ENCODE measurements at places on chromosomes 11 and 22.

- no peak for DNase-seq
Measured at GRCh38 chr11:9120664-9121468, 29.5 kb upstream of the SCUBE2 start.

DNA sequence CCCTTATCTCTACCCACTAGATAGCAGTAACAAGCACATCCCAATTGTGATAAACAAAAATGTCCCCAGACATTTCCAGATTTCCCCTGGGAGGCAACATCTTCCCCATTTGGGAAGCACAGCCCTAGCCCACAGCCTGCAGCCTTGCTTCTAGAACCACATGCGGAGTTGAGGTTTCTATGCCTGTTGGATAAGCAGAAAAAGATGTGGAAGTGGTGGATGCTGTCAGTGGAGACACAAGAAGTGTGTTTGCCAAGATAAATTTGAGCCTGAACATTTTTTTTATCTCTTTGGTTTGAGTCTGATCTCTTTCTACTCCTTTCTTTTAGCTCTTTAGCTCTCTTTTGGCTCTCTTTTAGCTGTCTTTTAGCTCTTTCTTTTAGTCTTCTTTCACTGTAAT, 884.5 kb downstream of the NTM start:
- DNase-seq: no peak

GRCh38 chr11:122599434-122599833, 56.1 kb upstream of the UBASH3B start:
- no peak for DNase-seq

DNA sequence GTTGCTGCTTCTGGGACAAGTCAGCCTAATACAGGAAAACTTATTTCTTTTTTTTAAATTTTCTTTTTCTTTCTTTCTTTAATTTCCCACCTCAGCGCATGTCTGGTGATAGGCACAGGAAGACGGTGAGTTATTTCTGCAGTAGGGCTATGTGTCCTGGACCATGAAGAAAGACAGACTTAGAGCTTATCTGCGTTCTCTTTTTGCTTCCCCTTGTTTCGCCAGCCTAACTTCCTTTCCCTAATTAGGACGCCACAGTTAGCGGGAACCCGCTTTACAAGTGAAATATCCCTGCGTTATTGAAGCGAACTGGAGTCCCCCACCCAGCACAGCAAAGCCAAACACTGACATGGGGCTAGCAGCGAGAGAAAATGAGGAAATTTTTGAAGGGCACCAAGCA, 8.6 kb downstream of the OR6M1 start:
- no peak for DNase-seq

GRCh38 chr11:100294748-100295147, 392.3 kb upstream of the ARHGAP42 start:
- no peak for DNase-seq

DNA sequence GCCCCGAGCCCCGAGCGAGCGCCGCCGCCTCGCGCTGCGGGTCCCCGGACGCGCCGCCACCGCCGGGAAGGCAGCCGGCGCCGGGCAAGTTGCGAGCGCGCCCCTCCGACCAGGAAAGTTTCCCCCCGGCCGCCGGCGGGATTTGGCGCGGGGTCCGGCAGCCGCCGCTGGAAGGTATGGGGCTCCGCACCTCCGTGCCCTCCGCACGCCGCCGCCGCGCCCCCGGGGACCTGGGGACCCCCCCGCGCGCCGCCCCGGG, 281 bp downstream of the TSPAN18 start:
- DNase-seq: no peak

GRCh38 chr22:19622061-19622441, 92.3 kb upstream of the SEPTIN5 start:
- DNase-seq: no peak

- DNase-seq: no peak
Measured at GRCh38 chr22:28915969-28916368, 32.6 kb downstream of the ZNRF3 start.

- no peak for DNase-seq
Measured at GRCh38 chr11:9899676-9900075, 235.8 kb downstream of the SWAP70 start.

GRCh38 chr11:94128746-94129511, at the start of gene PANX1:
Gene PANX1, plus strand, starts transcription at chr11:94128841. Its CDS starts 472 bp downstream, at chr11:94129313.
- DNase-seq: peak; percentile 82

DNA sequence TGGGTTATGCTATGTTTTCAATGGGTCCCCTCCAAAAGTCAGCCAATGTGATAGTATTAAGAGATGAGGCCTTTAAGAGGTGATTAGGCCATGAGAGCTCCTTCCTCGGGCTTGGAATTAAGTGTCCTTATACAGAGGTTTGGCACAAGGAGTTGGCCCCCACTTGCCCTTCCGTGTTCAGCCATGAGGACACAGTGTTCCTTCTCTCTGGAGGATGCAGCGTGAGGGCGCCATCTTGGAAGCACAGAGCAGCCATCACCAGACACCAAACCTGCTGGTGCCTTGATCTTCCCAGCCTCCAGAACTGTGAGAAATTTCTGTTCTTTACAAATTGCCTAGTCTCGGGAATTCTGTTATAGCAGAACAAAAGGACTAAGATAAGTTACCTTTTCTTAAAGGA, 26.9 kb downstream of the POU2AF3 start:
- no peak for DNase-seq

- no peak for DNase-seq
Measured at GRCh38 chr11:13269775-13270174, 7.8 kb upstream of the BMAL1 start.

- DNase-seq: peak; percentile 47
Measured at GRCh38 chr22:26646158-26646557, 11.2 kb upstream of the MIAT start.

DNA sequence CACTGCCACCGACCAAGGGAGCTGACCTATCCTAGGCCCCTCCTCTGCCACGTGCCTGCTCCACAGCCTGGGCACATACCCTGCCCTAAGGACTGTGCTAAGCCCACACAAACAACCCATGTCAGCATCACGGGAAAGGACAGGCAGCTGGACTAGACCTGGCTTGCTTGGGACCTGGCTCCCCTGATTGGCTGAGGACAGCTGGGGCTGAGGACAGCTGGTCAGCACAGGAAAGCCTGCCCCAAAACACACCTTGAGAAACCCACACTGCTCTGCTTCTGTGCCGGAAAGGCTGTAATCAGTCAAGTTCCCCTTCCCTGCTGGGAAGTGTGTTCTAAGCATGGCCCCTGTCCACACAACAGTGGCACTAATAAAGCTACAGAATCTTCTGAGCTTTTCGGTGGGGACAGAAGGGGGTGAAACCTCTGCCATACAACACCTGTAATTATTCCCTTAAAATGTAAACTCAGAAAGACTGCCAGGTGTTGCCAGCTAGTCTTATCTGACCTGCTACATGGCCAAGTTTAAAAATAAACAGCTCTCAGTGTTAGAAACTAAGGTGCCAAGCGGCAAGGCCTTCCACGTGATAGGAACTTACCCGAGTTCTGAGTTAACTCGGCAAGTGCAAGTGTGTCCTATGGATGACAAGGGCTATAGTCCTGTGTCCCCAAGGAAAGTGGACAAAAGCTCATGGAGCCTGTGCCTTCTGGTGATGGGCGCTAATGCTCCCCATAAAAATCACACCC, 35.7 kb upstream of the ARFGAP3 start:
- no peak for DNase-seq

DNA sequence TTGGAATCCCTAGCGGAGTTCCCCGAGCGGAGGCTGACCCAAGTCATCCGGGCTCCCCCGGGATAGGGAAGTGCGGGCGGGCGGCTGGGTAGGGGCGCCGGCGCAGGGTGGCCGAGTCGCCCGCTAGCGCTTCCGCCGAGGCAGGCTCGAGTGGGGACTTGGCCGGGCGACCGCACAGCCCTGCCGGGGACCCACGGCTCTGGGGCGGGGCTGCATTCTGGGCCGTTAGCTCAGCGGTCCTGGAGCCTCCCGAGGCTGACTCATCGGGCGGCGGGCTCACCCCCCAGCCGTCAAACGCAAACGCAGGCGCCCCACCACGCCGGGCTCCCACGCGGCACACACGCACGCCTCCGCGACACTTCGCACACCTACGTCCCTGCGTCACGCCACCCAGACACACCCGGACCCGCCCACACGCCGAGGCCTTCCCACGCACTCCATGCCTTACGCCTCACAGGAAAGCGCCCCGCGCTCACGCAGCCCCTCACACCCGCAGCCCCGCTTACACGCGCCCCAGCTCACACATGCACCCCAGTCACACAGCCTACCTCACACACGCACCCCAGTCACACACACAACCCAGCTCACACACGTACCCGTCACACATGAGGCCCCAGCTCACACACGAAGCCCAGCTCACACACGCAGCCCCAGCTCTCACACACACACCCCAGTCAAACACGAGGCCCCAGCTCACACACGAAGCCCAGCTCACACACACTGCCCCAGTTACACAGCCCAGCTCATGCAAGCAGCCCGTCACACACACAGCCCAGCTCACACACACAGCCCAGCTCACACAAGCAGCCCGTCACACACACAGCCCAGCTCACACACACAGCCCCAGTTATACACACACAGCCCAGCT, 1.2 kb downstream of the PHLDB1 start:
- peak; percentile 74 for DNase-seq

GRCh38 chr11:84799112-84799511, 828.0 kb downstream of the DLG2 start:
- DNase-seq: no peak

DNA sequence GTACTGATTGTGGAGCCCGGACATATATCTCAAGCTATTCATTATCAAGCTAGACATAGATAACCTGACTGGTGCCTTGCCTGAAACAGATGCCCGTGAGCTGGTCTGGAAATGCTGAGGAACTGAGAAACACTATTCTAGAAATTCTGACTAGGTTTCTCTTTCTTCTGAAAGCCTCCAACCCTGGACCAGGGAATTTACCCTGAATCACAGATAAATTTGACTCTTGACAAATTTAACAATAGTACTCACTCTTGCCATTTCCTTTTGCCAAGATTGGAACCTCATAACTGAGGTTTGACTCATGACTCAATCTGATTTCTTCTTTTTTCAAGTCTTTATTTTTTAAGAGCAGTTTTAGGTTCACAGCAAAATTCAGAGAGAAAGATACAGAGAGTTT, 189.6 kb upstream of the SYN3 start:
- DNase-seq: no peak

GRCh38 chr11:71115770-71116692, 136.3 kb downstream of the SHANK2 start:
- DNase-seq: no peak

DNA sequence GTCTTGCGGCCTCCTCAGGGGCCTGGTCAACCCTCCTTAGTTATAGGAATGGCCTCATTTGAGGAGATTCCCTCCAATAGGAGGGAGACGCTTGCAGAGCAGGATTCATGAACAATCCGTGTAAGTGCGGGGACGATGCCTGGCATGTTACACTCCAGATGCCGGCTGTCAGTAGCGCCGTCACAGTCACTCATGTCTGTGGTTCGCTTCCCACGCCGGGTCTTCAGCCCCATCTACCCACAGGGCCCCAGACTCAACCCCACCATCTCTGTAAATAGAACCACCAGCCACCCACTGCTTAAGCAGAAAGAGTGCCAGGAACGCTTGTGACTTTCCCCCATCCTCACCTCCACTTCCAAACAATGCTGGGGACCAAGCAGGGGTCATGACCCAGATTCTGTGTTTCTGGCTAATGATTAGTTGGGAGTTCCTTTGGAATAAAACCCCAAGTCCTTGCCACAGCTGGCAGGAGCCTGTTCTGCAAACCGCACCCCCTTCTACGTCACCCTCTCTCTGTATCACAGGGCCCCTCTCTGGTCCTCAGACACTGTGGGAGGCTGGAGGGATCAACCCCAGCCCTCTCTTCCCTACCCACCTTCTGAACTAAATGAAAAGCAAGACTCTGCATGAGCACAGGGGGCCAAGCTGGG, 38.8 kb upstream of the TOLLIP start:
- no peak for DNase-seq

GRCh38 chr11:32033067-32033466, 57.8 kb upstream of the RCN1 start:
- peak; percentile 26 for DNase-seq

DNA sequence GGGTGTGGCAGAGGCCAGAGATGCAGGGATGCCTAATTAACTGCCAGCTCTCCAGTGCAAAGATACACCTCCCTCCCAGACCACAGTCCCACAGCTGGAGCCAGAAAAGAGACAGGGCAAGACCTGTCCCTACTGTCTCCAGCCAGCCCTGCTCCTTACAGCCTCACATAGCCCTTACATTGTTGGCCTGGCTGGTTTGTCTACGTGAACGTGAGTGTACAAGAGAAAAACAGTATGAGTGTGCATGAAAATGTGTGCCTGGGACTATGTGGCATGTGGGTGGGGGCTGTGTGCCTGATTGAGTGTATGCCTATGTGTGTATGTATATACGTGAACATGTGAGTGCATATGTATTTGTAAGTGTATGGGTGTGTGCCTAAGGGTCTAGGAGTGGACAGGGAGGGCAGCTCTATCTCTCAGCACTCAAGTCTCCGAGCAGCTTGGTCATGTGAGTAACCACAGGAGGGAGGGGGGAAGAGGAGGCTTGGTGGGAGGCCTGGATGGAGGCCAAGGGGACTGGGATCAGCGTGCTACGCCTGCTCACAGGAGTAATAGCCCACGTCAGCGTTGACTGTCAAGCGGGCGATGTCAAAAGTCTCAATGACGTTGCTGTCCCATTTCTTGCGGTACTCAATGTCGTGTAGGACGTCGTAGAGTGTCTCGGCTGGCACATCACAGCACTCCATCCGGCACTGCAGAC, 6.6 kb upstream of the ARAP1 start:
- DNase-seq: peak; percentile 98

GRCh38 chr11:5592615-5593014, 3.8 kb upstream of the TRIM6 start:
- DNase-seq: no peak

- DNase-seq: no peak
Measured at GRCh38 chr11:130592056-130592455, 143.6 kb downstream of the ADAMTS15 start.

DNA sequence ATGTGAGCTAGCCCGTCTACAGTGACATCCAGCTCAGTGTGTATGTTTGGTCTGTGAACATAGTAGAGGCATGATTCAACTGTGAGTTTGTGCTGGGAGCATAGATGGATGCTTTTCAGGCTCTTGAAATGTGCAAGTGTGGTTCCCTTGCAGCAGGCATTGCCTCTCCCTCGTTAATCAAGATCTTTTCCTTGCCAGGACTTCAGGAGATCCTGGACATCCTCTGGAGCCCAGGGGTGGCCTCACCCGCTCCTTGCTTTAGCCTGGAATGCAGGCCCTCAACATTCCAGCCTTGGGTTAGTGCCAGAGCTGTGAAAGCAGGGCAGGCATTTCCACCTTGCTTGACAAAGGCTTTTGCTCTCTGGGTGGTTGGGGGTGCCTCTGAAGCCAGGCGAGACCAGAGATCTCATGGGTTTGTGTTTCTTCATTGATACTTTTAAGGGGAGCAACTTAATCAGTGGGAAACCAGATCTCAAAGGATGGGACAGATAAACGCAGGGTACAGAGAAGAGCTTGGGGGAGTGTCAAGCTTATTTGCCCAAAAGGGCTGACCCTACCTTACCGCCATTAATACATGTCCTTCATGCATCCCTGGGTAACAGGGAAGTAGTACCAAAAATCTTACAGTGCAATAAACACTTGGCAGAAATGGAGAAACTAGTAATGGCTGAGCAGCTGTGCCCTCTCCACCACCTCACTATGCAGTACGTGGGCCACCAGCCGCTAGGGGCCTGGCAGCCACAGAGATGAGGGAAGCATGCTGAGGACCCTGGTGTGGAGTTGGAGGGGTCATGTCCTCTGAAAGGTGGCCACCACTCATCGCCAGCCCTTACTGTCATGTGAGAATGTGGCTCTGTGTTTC, 72.1 kb downstream of the PTPRJ start:
- peak; percentile 36 for DNase-seq

All from choroid plexus epithelial cell (primary cell).